ENCODE measurements at places on chromosomes 3 and 15.

- peak; percentile 58 for DNase-seq
Measured at GRCh38 chr3:134086616-134087015, 56.9 kb upstream of the SLCO2A1 start.

DNA sequence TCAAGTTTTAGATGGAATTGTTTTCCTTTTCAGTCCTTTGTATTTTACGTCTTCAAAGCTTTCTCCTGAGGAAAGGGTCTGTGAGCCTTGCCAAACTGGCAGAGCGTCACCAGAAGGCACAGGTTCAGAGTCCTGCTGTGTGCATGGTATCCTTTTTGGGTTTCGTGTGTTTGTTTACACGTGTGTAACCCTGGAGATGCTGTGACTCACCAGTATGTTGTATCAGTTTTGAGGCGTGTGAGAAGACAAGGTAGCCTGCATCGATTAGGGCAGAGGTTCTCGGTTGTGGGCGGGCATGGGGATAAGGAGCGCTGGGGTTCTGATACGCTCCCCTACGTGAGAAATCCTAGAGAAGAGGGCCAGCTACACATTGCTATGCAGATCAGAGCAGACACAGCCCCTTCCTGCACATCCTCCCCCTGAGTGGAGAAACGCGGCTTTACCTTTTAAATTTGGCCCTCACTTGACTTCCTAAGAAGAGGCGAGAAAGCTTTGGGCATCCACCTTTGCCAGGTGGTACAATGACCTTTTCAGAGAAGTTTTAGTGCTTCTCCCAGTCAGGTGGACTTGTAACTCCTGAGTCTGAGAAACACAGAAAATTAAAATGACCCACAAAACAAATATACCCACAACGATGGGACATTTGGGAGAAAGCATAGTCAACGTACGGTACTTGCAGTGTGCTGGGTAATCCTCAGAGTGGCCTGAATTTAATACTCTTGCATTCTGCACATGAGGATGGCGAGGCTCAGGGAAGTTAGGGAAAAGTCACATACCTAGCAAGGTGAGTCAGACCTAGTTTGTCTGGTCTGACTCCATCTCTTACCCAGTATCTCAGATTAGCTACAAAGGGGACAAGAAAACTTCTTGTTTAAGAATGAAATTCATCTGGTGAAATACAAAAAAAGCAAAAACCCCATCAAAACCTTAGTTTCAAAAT is 38.1 kb downstream of the TRAK1 start:
- no peak for DNase-seq

DNA sequence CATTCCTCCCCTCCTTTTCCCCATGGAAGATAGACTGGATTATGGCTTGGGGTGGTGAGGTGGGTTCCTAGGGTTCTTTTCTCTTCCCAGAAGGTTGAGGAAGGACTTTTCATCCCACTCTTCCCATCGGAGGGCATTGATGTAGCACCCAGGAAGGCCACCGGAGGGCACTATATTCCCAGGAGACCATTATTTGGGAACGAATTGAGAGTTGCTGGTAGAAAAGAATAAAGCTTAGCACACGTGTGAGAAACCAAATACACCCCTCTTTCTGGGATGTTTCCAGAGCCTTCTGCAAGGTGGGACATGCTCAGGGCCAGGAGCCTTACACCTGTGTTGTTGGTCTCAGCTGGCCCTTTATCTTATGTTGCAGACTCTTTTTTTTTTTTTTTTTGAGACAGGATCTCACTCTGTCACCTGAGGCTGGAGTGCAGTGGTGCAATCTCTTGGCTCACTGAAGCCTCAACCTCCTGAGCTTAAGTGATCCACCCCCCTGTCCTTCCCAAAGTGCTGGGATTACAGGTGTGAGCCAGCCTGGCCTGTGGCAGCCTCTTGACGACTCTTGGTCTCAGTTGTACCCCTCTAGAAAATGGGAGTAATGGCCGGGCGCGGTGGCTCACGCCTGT is 6.3 kb upstream of the CDC25A start:
- no peak for DNase-seq

GRCh38 chr3:95341314-95341713 is 1278.5 kb downstream of the NSUN3 start:
- no peak for DNase-seq

DNA sequence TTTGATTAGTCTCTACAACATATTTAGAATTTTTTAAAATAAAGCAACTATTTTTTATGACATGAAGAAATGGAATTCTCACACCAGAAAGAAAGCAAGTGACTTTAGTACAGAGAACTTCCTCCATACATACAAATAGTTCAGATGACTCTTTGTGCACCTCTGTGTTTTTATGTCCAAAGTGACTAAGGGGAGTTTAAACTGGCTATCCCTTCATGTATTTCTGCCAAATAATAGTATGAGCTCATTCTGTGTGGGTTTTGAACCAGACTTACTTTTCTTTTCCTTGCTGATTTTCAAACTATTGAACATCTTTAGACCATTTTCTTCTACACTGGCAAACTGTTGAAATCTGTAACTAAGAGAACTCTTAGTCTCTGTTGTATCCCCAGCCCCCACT is 196.3 kb downstream of the EPHA3 start:
- DNase-seq = no peak

DNA sequence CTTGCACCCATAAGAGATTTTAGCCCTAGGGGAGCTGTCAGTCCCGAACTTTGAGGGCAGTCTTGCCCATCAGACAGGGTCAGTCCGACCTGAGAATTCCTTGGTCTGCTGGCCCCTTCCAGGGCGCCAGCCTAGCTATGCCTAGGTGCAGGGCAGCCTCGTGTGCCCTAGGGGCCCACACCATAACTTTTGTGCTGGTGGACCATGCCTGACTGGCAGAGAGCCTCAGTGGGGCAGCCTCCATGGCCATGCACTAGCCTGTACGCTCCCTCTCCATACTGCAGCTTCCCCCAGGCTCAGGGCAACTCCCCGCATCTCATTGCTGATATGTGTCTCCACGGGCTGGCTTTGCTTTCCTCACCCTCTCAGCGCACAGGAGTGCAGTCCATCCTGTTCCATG is 835.8 kb upstream of the ALCAM start:
- DNase-seq = no peak

DNA sequence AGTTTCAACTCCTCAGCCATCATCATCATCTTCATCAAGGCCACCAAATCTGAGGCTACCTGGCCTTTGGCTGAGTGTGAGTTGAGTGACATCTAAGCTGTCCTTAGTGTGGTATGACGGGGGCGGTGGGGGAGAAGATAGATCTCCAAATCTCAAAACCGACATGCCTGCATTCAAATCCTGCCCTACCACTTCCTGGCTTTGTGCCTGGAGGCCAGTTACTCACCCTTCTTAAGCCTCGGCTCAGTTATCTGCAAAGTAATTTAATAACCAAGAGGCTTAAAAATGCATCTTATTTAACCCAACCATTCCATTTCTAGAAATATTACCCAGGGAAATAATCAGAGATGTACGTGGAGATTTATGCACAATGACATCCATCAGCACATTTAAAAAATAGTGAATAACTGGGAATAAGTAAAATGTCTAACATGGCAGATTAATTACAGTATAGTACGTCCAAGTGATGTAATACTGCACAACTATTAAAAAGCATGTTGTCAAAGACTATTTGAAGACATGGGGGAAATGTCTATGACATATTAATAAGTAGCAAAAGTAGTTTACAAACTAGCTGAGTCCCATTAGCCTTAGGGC is 167.4 kb downstream of the NTRK3 start:
- DNase-seq = no peak

GRCh38 chr15:91225741-91226140 is 125.7 kb downstream of the SV2B start:
- DNase-seq = no peak
